Activated T-cell treated with anti-CD3 and anti-CD28 coated beads, Interleukin-2, amount 50 U/mL, for 24 hours (primary cell): ENCODE measurements at places on chromosomes 6 and 20.

DNA sequence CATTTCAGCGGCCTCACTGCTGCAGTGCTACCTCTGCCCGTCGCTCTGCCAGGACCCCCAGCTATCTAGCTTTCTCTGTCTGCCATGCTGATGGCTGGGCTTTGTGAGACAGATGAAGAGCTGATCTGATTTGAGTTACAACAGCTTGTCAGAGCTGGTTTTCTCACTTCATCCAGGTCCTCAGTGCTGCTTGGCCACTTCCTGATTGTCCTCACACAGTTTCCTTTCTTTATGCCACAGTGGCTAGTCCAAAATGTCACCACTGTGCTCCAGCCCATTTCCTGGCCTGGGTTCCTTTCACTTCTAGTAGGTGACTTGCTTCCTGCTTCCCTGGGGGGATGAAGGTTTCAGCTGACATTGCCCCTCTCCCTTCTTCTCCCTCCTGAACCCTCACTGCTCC lies 35.4 kb downstream of the FNDC1 start:
- no peaks in the 10 kb centered on the region for H3K4me1 ChIP-seq
- H3K36me3 ChIP-seq, result no peaks in the 10 kb centered on the region
- DNase-seq, result no peak
- H3K4me3 ChIP-seq, result no peak overlapping the region
- peaks cover 8% of the 10 kb centered on the region for H3K27me3 ChIP-seq
- no peak overlapping the region for H3K27ac ChIP-seq

DNA sequence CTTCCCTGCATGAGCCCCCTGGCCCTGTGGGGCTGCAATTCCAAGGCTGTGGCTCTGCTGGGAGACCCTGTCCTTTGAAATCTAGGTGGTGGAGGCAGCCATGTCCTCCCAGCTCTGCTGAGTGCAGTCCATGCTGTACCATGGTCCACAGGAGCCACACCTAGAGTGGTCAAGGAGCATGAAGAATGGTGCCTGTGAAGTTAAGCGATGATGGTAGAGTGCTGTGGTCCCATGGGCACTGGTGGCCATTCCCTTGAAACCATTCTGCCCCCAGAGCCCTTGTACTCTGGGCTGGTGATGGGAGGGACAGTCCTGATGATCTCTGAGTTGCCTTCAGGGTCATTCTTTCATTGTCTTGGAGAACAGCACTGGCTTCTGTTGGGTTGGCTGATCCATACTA lies 55.3 kb downstream of the EFCAB8 start:
- peaks cover 5% of the 10 kb centered on the region for H3K4me1 ChIP-seq
- peak; percentile 15 for DNase-seq
- H3K27ac ChIP-seq, result no peak overlapping the region
- no peaks in the 10 kb centered on the region for H3K27me3 ChIP-seq
- H3K36me3 ChIP-seq, result peaks cover 1% of the 10 kb centered on the region
- no peak overlapping the region for H3K4me3 ChIP-seq

DNA sequence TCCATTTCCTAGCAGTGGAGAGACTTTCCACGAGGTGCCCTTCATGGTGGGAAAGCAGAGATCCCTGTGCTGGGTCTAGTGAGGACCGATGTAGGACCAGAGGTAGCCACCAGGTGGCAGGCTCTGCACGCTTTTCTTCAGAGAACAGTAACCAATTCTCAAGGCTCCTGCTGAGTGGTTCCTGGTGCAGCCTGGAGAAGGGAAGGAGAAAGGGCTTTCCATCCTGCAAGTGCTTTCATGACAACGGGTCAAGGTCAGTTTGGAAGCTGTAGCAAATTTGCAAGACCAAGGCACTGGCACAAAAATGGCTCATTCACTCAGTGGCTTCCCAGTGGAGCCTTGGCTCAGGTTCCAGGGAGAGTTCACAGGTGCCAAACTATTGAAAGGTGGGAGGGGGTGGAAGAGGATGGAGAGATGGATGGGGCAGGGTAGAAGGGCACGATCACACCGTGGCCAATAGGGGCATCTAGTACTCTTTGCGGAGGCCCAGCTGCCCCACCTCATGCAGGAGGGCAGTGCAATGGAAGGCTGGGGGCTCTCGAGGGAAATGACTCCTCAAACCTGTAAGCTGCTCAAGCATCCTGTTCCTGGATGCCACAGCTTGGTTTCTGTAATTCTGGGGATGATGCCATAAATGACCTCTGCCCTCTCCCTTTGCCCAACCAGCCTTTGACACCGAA lies 25.5 kb upstream of the KCNK16 start:
- DNase-seq, result peak; percentile 76
- H3K27ac ChIP-seq, result no peak overlapping the region
- H3K36me3 ChIP-seq, result no peaks in the 10 kb centered on the region
- no peaks in the 10 kb centered on the region for H3K4me1 ChIP-seq
- no peaks in the 10 kb centered on the region for H3K27me3 ChIP-seq
- H3K4me3 ChIP-seq, result no peak overlapping the region

DNA sequence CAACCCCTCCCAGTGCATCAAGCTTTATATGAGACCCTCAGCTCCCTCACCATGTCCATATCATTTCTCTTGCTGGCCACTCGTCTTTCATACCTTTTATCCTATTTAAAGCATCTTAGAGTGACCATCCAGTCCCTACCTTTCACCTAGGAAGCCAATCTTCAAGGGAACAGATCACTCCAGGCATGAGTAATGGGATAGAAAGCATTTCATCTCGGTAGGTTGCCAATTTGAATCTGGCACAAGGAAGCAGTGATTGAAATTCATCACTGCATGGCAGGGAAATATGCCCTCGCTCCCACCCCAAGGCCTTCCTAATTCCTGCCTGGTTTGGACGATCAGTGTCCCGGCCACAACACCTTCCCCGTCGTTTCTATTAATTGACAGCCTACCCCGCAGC lies 150.4 kb downstream of the CFAP61 start:
- H3K27ac ChIP-seq, result no peak overlapping the region
- H3K36me3 ChIP-seq, result no peaks in the 10 kb centered on the region
- no peak overlapping the region for H3K4me3 ChIP-seq
- H3K27me3 ChIP-seq, result peaks cover 22% of the 10 kb centered on the region

GRCh38 chr6:169397684-169398083 lies 144.0 kb upstream of the THBS2 start:
- no peaks in the 10 kb centered on the region for H3K4me1 ChIP-seq
- H3K36me3 ChIP-seq, result no peaks in the 10 kb centered on the region

DNA sequence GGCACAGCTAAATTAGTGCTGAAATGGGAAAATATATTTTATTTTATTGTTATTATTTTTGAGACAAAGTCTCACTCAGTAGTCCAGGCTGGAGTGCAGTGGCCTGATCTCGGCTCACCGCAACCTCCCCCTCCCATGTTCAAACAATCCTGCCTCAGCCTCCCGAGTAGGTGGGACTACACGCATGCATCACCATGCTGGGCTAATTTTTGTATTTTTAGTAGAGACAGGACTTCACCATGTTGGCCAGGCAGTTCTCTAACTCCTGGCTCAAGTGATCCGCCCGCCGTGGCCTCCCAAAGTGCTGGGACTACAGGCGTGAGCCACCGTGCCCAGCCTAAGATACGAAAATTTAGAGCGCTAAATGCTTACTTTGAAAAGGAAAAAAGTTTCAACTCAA lies 4.8 kb downstream of the RAB23 start:
- H3K4me3 ChIP-seq, result no peak overlapping the region
- peaks cover 39% of the 10 kb centered on the region for H3K4me1 ChIP-seq
- H3K27me3 ChIP-seq, result peaks cover 12% of the 10 kb centered on the region

- no peaks in the 10 kb centered on the region for H3K27me3 ChIP-seq
- H3K4me1 ChIP-seq, result no peaks in the 10 kb centered on the region
- no peak overlapping the region for H3K4me3 ChIP-seq
- DNase-seq, result peak; percentile 19
- no peaks in the 10 kb centered on the region for H3K36me3 ChIP-seq
- peak overlapping the region; percentile 14 for H3K27ac ChIP-seq
Measured at GRCh38 chr20:53671370-53671769, 77.7 kb upstream of the ZNF217 start.

DNA sequence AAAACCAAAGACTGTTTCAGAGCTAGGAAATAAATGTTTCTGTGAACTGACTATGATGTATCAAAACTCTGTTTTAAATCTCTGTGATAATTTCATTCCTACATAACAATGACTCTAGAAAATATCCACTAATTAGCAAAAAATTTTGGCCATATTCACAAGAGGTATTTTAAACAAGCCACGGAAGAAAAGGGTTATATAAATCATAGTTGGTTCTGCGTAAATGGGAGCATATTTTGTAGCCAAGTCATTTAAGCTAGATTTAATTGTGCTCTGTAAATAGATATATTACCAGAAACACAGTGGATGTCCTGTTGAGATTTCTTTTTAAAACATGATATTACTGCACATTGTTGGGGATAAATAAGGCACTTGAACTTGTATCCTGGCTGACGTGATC lies 416.5 kb upstream of the PLCB4 start:
- H3K36me3 ChIP-seq, result no peaks in the 10 kb centered on the region
- H3K4me3 ChIP-seq, result no peak overlapping the region
- no peak for DNase-seq
- no peaks in the 10 kb centered on the region for H3K4me1 ChIP-seq

DNA sequence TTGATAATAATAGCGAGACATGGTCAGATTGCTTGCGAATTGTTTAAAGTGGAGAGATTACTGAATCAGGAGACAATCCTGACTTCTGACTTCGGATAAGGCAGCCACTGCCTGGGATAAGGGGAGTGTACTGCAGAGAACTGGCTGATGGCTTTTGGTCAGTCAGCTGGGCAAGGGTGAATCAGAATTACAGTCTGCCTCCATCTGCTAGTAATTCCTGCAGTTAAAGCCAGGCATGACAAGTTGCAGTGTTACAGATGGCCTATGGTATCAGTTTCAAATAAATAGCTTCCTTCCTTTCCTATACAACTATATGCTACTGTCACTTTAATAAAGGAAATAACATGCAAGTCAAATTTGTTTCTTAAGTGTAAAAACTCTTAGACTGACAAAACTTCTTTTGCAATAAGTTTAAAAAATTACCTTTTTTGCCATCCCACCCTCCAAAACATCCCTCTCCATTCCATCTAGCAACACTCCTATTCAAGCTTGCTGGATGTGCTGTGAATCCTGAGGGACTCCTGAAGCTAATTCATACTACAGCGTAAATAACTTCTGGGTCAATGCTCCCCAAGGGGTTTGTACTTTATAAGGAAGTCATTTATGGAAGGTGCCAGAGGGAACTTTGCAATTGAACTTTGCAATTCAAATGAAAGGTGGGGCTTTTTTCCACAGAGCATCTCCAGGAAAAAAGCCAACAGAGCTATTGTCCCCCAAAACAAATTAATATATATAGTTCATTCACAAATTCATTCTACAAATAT lies 245.2 kb downstream of the ADGRB3 start:
- no peak for DNase-seq
- no peaks in the 10 kb centered on the region for H3K36me3 ChIP-seq
- H3K4me1 ChIP-seq, result no peaks in the 10 kb centered on the region
- no peak overlapping the region for H3K4me3 ChIP-seq
- no peak overlapping the region for H3K27ac ChIP-seq
- H3K27me3 ChIP-seq, result no peaks in the 10 kb centered on the region

- DNase-seq, result no peak
- peaks cover 7% of the 10 kb centered on the region for H3K27me3 ChIP-seq
- H3K36me3 ChIP-seq, result no peaks in the 10 kb centered on the region
Measured at GRCh38 chr6:6330407-6330806, 9.9 kb upstream of the F13A1 start.

GRCh38 chr20:41958391-41958790 lies 340.2 kb upstream of the CHD6 start:
- no peak overlapping the region for H3K4me3 ChIP-seq
- no peak for DNase-seq
- no peaks in the 10 kb centered on the region for H3K4me1 ChIP-seq

GRCh38 chr6:84428300-84428907 lies 201.0 kb upstream of the CEP162 start:
- no peak for DNase-seq
- no peaks in the 10 kb centered on the region for H3K36me3 ChIP-seq
- H3K4me1 ChIP-seq, result no peaks in the 10 kb centered on the region
- H3K27ac ChIP-seq, result no peak overlapping the region
- no peaks in the 10 kb centered on the region for H3K27me3 ChIP-seq

DNA sequence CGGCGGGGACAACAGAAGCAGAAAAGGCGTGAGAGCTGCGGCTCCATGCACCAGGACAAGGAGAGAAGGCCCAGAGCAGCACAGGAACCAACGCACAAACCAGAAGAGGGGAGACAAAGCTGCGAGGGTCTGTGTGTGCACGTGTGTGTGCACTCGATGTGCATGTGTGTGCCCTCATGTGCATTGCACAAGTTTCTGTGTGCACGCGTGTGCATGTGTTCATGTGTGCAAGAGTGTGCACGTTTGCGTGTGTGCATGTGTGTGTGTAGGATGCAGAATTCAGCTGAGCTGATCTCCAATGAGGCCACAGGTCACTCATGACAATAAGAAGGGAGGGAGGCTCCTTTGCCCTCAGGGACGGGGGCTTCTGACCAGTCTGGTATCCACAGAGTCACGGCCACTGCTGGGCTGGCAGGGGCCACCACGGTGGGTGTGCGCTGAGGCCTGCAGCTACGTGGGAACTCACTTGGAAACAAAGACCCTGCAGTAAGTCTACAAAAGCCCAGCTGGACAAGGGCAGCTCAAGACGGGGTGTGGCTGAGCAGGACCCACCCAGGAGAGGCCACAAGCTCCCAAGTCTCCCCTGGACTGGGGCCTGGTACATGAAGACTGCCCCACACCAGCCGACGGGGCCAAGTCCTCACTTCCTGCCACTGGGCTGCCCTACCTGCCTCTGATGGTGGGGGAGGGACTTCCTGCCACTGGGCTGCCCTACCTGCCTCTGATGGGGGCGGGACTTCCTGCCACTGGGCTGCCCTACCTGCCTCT lies 48.1 kb upstream of the CHRNA4 start:
- H3K4me3 ChIP-seq, result no peak overlapping the region
- DNase-seq, result no peak
- H3K4me1 ChIP-seq, result peaks cover 5% of the 10 kb centered on the region
- H3K36me3 ChIP-seq, result no peaks in the 10 kb centered on the region
- peaks cover 4% of the 10 kb centered on the region for H3K27me3 ChIP-seq

- H3K27ac ChIP-seq, result no peak overlapping the region
- H3K27me3 ChIP-seq, result no peaks in the 10 kb centered on the region
- no peak overlapping the region for H3K4me3 ChIP-seq
- H3K4me1 ChIP-seq, result no peaks in the 10 kb centered on the region
- no peak for DNase-seq
Measured at GRCh38 chr20:11995805-11996567, 78.3 kb downstream of the BTBD3 start.

DNA sequence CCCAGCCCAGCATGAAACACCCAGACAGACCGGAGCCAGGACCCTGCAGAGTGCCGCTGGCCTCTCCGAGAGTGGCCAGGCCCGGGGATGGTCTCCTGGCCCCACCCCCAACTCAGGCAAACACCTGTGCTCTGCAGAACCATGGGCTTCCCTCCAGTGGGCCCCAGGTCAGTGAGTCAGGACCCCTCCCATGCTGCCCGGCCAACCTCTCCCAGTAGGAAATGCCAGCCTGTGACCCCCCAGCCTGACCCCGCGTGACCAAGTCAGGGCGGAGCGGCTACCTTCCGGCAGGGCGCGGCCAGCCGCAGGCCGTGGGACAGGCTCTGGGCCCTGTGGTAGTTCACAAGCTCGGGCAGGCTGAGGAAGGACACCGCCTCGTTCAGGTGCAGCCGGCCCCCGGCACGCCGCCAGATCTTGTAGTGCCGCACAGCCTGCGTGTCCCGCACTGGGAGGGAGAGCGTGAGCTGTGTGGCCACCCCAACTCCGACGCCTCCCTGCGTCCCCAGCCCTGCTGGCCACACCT lies 3.2 kb downstream of the PTK6 start:
- H3K4me3 ChIP-seq, result no peak overlapping the region
- DNase-seq, result no peak
- peaks cover 18% of the 10 kb centered on the region for H3K4me1 ChIP-seq
- no peak overlapping the region for H3K27ac ChIP-seq
- no peaks in the 10 kb centered on the region for H3K27me3 ChIP-seq
